Esophagus squamous epithelium (tissue), 5 donors: ENCODE measurements at places on chromosomes 7 and 10.

GRCh38 chr10:127592586-127592985, 43.5 kb downstream of the NPS start:
- no peak for DNase-seq

DNA sequence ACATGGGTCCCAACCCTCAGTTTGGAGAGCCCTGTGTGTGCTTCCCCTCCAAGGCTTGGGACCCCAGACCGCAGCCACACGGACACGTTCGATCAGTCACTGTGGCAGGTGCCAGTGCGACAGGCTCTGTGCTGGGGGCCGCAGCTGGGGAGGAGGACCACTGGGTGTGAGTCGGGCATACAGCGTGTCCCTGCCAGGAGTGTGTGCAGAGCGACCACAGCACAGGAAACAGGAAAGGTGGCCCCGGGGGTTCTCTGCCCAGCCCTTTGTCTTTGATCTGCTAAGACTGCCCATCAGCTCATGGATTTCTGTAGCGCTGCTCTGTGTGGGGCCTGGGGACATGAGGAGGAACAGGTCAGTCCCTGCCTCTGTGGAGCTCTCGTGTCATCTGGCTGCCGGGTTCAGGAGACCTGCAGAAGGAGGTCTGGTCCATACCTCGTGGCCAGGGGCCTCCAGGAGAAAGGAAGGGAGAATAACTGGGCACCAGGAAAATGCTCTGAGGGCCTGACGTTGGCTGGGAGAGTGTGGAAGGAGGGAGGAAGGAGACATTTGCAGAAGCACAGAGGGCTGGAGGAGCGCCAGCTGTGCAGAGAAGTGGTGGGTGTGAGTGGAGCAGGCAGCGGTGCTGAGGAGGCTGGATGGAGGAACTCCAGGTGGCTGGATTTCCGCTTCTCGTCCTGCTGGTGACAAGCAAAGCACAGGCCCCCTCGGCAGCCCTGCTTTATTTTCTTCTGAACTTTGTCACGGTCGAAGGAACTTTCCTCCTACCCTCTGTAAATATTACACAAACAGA, 4.1 kb downstream of the NUDT1 start:
- no peak for DNase-seq

GRCh38 chr10:132910901-132911785, 31.2 kb downstream of the CFAP46 start:
- DNase-seq = no peak

DNA sequence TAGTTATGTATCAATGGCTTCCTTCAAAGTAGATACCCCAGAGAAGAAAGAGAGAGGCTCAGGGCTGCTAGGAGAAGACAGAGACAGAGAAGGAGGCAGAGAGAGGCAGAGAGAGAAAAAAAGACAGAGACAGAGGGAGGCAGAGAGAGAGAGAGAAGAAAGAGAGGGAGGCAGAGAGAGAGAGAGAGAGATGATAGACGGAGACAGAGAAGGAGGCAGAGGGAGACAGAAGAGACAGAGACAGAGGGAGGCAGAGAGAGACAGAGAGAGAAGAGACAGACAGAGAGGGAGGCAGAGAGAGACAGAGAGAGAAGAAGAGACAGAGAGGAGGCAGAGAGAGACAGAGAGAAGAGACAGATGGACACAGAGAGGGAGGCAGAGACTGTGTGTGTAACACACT, 187.9 kb downstream of the DNAJB6 start:
- no peak for DNase-seq

DNA sequence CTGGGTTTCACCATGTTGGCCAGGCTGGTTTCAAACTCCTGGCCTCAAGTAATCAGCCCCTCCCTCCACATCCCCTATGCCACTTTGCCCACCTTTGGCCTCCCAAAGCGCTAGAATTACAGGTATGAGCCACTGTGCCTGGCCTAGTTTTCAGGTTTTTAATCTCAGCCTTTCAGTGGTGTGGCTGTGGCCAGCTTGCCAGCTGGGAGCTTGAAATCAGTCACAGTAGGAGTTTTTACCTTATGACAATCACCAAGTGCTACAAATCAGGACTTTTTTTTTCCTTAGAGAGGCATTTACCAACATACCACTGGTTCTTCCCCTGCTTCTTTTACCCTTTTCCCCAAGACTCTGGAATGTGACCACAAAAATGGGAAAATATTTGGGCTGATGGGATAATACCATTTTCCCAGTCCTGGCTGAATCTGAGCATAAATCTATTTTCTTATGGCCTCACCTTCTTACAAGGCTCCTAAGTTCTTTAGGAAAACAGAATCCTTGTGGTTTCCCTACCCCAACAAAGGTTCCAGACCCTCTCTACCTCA, 6.2 kb downstream of the STEAP4 start:
- DNase-seq = no peak

DNA sequence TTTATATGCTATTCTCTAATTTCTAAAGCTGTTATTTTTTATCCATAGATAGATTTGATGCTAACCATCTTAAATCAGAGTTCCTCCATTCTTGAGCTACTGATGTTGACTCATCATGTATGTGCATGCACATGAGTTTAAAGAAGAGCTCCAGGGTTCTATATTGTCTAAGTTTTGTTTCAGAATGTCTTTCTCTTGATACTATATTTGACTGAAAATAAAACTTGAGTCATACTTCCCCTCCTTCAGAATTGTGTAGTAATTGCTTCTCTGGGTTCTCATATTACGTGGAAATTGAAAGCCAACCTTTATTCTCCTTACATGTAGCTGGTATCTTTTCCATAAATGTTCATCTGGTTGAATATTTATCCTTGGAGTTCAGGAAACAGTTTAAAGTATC, 89.4 kb downstream of the LRRTM3 start:
- DNase-seq = no peak

- no peak for DNase-seq
Observed at GRCh38 chr10:59337201-59337652, 25.1 kb downstream of the FAM13C start.

DNA sequence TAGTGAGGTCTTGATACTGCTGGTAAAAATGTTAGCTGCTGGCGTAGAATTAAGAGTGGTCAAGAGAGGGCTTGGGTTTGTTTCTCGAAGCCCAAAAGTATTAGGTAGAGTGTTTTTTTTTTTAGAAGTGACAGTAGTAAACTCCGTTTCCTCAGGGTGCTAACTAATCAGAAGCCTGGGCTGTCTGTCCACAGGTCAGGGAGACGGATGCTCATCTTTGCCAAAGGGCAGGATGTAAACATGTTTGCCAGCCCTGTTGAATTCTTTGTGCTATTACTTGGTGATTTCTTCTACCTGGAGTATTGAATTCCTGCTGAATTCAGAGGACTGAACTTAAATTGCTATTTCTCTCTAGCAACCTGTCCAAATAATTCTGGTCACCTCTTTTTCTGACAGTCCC, 117.1 kb downstream of the SND1 start:
- no peak for DNase-seq

GRCh38 chr10:76899490-76899889, 738.1 kb downstream of the KCNMA1 start:
- DNase-seq = no peak

DNA sequence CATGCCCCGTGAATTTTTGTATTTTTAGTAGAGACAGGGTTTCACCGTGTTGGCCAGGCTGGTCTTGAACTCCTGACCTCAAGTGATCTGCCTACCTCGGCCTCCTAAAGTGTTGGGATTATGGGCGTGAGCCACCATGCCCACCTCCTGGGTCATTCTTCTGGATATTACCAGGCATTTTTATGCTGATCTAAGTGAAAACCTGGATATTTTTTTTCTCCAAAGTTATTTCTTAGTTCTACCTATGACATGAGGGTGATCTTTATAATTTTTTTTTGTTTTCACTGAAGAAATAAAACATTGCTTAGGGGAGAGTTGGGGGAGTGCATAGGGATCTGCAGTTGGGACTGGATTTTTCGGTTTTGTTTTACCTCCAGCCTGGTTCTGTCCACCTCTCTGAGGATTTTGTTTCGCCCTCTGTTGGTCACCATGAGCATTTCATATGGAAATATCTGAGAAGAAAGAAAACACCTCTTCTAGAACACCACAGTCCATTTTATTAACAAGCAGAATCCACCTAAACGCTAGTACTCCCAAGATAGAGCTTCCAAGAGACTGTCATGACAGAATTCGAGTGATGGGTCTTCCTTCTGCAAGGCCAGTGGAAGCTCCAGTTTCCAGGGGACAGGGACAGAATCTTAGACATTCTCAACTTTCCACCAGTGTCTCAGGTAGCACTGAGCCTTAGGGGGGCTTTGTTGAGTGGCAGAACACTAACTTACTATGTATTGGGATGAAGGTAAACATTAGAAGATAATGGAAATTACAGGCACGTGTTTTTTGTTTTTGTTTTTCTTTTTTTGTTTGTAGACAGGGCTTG, 33.4 kb upstream of the AFAP1L2 start:
- no peak for DNase-seq

DNA sequence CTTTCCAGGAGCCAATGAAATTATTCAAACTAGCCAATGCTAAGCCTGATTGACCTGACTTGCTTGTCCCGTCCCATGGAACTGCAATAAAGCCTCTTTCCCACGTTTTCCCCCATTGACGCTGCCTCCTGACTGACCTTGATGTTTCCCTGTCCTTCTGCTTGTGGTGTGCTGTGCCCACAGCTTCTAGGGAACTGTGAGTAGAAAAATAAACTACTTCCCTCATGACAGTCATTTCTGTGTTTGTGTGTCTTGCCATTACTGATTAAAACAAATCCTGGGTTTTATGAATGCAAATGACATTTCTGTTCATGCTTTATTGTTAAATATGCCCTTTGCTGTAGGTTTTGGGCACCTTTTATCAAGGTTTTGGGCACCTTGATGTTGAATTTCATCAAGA, 91.3 kb upstream of the ABI1 start:
- DNase-seq = no peak

GRCh38 chr7:77899516-77899915, 100.9 kb downstream of the PHTF2 start:
- no peak for DNase-seq

- DNase-seq = no peak
Observed at GRCh38 chr10:33136781-33137180, 178.8 kb upstream of the ITGB1 start.

GRCh38 chr10:14184841-14185315, 145.8 kb downstream of the FRMD4A start:
- DNase-seq = no peak

DNA sequence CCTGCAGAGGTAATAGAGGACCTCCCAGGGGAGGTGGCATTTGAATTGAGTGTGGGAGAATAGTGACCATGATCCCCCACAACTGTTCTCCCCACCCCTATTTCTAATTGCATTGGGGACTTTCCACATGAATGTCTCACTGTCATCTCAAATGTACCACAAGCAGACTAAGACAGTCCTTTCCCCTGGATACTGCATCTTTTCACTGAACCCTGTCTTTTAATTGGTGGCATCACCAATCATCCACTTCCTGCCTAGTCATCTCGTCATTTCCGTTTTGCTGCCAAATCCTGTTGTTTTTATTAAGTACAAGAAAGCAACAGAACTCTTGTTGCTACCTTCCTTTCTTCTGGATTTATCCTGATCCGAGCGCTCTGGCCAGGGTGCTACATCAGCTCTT, 120.3 kb downstream of the NRP1 start:
- no peak for DNase-seq

- no peak for DNase-seq
Observed at GRCh38 chr10:124738441-124738840, 5.7 kb downstream of the FAM53B start.

DNA sequence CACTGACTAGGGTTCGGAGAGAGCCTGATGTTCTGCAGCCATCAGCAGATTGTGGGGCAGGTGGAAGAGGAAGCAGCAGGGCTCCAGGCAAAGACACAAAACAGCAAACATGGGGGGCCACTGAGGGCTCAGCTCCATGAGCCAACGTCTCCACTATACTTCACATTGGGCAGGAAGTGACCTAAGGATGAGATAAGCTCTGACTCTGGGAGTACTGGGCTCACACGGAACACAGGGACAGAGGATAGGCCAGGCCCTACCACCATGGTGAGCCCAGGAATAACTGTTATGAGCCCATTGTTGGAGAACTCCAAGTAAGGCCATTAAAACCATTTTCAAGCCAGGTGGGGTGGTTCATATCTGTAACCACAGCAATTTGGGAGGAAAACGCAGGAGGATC, 14.9 kb upstream of the MRPS24 start:
- no peak for DNase-seq

DNA sequence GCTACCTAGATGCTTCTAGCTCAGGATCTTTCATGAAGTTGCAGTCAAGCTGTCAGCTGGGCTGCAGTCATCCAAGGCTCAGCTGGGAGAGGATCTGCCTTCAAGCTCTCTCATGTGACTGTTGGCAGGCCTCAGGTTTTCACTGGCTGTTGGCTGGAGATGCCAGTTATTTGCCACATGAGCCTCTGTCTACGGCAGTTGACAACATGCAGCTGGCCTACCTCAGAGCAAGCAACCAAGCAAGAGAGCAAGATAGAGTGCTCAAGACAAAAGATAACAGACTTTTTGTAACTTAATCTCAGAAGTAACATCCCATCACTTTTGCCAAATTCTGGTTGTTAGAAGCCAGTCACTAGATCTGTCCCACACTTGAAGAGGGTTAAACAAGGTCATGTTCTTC, 125.8 kb downstream of the TPST1 start:
- no peak for DNase-seq

- DNase-seq = no peak
Observed at GRCh38 chr7:121530227-121531174, 134.4 kb upstream of the FAM3C start.

DNA sequence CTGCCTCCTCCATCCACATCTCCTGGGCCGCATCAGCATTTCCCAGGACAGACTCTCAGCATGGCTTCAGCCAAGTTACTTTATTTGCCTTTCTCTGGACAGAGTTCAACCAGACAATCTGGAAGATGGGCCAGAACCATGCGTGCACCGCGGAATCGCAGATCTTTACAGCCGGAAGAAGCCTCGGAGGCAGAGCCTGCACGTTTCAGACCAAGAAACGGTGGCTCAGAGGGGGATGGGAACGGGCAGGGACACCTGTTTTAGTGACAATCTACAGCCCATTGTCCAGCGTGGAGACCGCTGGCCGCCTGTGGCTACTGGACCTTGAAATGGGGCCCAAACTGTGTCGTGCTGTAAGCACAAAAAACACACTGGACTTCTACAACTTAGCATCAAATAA, 3.5 kb downstream of the VIPR2 start:
- DNase-seq = no peak

DNA sequence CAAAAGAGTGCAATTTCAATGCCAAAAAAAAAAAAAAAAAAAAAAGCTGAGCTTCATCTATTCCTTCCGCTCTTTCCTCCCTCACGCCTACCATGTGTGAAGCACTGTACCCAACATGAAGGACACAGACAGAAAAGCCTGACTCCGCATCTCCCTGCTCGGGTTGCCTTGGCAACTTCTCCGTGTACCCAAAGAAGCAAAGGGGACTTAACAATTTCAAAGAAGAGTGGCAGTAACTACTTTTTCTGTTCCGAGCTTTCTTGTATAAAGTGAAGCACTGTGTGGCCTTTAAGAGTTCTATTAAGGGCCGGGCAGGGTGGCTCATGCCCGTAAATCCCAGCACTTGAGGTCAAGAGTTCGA, 177.7 kb downstream of the PRKCQ start:
- DNase-seq = no peak

DNA sequence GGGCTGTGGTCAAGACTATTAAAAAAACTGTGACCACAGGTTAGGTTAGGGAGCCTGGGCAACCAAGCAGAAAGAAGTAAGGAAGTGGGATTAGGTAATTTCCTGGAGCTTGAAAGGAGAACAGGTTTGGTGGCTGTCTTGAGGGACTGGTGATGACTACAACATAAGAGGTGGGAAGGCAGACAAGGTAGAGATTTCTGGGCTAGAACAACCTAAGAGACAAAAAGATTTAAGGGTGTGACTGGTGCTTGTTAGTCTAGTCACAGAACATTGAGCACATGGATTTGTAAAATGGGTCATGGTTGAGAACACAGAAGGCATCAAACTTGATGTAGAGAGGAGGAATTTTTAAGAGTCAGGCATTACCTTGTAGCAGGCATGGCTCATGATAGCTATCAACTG, 123.7 kb upstream of the ASAH2 start:
- no peak for DNase-seq

GRCh38 chr10:44854693-44855350, 56.3 kb upstream of the TMEM72 start:
- DNase-seq = no peak
